Putamen (tissue), 1 donor: ENCODE measurements at places on chromosomes 1 and 21.

DNA sequence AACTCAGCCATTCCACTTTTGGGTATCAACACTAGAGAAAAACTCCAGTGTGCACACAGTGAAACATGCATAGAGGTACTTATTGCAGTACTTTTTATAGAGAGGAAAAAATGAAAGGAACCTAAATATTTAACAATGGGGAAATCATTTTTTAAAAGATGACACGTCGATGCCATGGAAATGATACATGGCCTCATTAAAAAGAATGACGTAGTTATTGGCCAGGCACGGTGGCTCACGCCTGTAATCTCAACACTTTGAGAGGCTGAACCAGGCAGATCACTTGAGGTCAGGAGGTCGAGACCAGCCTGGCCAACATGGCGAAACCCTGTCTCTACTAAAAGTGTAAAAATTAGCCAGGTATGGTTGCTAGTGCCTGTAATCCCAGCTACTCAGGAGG lies 42.5 kb downstream of the MATN1 start:
- no peak for DNase-seq

GRCh38 chr1:164233149-164233548 lies 325.8 kb upstream of the PBX1 start:
- DNase-seq, result no peak

DNA sequence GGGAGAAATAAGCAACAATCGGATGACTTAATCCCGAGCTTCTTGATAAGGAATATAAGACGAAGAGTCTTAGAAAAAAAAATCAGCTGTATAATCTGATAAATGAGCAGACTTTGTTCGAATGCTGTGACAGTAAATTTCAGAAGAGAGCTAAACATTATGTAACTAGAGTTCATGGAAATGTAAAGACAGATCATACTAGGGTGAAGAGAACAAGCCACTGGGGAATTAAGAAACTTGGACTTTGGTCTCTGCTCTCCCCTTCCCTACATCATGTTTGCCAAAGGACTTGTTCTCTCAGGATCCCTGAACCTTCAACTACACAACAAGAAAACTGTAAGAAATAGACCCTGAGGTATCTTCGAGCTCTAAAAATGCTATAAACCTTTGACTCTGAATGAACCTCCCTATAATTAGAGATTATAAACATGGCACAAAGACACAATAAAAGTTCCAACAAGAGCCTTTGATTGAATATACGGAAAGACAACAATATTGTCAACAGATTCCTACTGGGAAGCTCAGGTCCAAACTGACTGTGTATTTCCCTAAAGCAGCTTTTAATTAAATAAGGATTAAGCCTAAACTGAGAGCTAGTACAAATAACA lies 27.5 kb downstream of the FRRS1 start:
- no peak for DNase-seq

GRCh38 chr1:216518844-216519627 lies 95.8 kb upstream of the USH2A start:
- no peak for DNase-seq
